GM06990 (cell line): ENCODE measurements at places on chromosomes 3 and 15.

- peak; percentile 79 for DNase-seq
Observed at GRCh38 chr3:55484801-55485791, 2.0 kb downstream of the WNT5A start.

DNA sequence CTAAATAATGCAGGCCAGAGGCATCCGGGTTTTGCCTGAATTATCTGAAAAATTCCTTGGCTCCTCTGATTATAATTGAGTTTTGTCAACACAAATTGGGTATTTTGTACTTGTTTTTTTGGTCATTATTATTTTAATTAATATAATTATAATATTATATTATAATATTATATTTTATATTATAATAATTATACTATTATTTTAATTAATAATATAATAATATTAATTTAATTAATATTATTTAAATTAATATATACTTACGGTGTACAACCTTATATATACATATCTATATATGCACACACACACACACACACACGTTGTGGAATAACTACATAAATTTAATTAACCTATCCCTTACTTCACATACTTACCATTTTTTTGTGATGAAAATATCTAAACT lies 73.5 kb downstream of the RYR3 start:
- no peak for DNase-seq

- no peak for DNase-seq
Observed at GRCh38 chr3:190543671-190544070, 29.8 kb downstream of the IL1RAP start.

- no peak for DNase-seq
Observed at GRCh38 chr3:73341272-73341935, 279.9 kb downstream of the EBLN2 start.

- DNase-seq = no peak
Observed at GRCh38 chr3:189690237-189690636, 59.0 kb downstream of the TP63 start.

DNA sequence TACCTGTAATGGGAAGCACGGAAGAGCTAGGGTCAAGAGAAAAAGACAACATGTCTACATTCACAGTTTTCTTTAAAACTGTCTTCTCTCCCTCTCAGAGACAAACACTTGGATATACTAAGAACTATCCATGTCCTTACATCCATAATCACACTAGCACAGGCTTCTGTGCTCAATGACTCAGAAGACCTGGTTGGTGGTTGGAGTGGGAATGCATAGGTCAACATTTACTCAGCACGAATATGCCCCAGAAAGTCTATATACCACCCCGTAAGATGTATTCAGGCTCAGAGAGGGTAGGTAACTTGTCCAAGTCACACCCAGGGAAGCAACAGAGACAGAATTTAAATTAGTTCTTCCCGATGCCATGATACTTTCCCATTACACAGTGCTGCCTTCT lies 891.1 kb downstream of the TUSC7 start:
- DNase-seq = no peak

GRCh38 chr3:166274351-166275023 lies 437.3 kb upstream of the BCHE start:
- DNase-seq = no peak

- DNase-seq = no peak
Observed at GRCh38 chr15:73382115-73382514, 13.4 kb upstream of the HCN4 start.

- no peak for DNase-seq
Observed at GRCh38 chr3:141332416-141332815, 35.9 kb upstream of the ZBTB38 start.

- peak; percentile 88 for DNase-seq
Observed at GRCh38 chr3:168249550-168250414, 154.1 kb upstream of the GOLIM4 start.

- DNase-seq = no peak
Observed at GRCh38 chr3:66476852-66477381, 23.9 kb downstream of the LRIG1 start.

DNA sequence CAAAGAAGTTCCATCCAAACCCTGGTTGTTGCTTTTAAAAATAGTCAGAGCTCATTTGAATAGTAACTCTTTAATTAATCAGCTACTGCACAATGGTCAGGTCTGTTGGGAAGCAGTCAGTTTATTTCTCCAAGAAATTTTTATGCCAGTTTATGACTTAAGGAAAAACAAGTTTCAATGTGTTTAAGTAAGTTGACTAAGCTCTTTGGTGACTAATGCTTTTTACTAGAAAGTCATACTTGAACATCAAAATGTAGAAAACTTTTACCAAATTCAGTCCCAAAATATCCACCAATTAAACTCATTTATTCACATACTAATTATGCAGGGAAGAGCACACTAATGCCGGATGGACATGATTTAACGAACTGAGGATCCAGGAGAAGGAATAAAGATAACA lies 22.1 kb downstream of the PRICKLE2 start:
- no peak for DNase-seq

DNA sequence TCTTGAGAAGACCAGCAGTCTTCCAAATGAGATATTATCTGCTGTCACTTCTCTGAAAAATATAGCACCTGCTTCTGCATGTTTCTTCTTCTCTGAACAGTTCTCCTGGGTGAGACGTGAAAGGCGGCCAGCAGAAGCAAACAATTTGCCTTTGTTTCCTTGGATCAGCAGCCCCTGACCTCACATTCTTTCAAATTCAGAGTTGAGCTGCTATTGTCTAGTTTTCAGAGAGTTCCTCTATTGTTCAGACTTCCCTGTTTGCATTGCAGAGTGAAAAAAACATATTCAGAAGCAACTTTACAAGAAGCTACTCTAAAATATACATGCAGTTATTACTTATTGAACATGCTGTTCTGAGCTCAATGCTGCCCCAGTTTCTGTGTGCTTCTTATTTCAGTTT lies 653.6 kb downstream of the NAALADL2 start:
- DNase-seq = no peak

GRCh38 chr15:78763796-78764241 lies 47.4 kb downstream of the ADAMTS7 start:
- no peak for DNase-seq

DNA sequence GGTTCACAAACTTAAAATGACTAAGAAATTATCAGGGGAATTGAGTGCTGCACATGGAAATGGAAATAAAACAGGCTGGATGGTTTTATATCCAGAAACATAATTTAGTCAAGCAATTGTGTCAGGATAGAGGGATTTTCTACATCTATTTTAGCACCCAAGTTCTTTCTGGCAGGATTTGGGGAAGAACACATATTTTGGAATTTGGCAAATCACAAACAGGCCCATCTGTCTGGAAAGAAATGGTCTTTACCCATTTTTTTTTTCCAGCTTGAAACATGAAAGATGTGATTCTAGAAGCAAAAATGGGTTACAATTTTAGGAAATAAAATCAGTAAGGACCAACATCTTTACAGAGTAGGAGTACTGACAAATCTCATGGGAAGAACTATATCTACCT lies 14.4 kb upstream of the UNC13C start:
- DNase-seq = no peak

DNA sequence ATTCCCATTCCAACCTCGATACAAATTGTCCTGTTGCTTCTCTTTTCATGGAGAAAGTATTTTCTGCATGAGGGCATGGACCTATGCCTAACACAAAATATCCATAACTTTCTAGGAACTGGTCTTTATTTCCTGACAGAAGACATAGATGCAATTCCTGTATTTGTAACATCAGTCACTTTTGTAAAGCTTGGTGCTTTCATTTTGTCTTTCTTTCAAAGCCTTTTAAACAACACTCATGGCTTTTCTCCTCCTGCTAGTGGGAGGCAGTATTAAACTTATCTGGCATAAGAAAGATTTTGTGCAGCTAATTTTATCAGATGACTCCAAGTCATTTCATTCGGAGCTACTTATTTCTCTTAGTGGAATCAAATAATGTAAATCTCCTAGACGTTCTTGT lies 616.0 kb downstream of the RBMS3 start:
- no peak for DNase-seq

- DNase-seq = peak; percentile 63
Observed at GRCh38 chr15:64911311-64912186, at the start of gene ANKDD1A. TSS of gene ANKDD1A (plus strand) at chr15:64911902. CDS start at chr15:64911931, 29 bp downstream.

GRCh38 chr15:76056931-76057330 lies 2.9 kb upstream of the TMEM266 start:
- DNase-seq = peak; percentile 67

DNA sequence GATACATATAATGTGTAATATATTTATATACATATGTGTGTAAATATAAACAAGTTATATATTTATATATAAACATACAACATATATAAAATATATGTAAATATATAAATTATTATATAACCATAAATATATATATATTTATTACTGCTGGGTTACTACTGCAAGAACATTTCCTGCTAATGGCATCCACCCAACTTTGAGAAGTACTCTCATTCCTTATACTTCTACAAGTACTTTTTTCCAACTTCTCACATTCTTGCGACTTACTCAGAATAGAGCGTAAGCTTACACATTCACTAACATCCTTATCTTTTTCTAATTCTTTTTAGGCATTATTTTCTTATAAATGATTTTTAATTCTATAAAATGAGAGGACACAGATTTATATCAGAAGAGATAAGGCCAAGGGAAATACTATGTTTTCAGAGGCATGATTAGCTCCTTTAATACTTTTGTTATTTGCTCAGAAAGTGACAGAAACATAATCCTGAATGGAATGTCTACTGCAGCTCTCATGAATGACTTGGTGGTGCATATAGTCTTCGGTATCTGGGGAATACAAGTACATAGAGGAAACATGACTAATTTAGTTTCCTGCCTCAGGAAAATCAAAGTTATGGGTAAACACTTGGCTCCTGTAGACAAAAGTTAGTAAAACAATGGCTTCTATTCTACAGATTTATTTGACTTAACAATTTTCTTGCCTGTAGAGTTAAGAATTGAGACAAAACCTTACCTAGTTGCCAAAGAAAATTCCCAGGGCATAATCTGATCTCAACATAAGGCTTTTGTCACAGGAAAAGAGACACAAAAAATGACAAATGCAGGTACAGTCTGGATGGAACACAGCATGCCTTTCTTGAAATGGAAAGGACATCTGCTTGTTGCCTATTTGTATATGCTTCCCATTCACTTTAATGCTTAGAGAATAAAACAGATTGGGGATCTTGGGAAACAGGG lies 453.9 kb downstream of the SQOR start:
- no peak for DNase-seq

DNA sequence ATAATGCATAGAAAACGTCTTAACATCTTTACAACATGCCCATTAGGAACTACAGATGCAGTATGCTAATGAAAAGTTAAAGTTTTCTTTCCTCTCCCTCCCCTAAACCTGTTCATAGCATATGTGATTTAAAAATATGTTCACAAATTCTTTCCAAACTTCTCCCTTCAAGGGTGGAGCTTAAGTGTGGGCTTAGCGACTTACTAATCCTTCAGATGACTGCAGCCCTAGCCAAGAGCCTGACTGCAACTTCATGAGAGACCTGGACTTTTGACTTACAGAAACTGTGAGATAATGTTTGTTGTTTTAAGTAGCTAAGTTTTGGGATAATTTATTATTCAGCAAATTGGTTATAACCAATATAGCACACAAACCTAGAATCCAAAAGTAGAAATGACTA lies 22.0 kb upstream of the ANXA2 start:
- no peak for DNase-seq

DNA sequence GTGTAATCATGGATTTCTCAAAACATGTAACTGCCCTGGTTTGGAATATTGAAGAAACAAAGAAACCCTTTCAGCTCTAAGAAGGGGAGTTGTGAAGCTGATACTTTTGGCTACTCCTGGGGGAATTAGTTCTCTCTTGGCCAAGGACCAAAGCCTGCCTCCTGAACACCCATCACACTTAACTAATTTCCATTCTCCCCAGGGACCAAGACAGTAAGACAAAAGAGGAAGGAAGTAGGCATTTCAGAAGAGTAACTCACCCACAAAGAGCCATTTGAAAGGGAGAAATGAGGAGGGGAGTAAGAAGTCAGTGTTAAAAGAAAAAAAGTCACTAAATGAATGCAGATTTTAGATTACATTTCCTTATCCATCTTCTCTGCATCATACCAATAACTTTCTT lies 328.0 kb upstream of the SOX2 start:
- DNase-seq = no peak

GRCh38 chr15:64623347-64623996 lies 151.9 kb downstream of the RBPMS2 start:
- DNase-seq = peak; percentile 15

- no peak for DNase-seq
Observed at GRCh38 chr3:181700168-181701087, 11.3 kb upstream of the SOX2 start.

GRCh38 chr15:23401627-23402026 lies 45.4 kb downstream of the GOLGA6L2 start:
- DNase-seq = no peak

- DNase-seq = peak; percentile 21
Observed at GRCh38 chr3:143132246-143132980, 12.8 kb downstream of the CHST2 start.

- no peak for DNase-seq
Observed at GRCh38 chr3:20186600-20187004, 596 bp upstream of the SGO1 start.

DNA sequence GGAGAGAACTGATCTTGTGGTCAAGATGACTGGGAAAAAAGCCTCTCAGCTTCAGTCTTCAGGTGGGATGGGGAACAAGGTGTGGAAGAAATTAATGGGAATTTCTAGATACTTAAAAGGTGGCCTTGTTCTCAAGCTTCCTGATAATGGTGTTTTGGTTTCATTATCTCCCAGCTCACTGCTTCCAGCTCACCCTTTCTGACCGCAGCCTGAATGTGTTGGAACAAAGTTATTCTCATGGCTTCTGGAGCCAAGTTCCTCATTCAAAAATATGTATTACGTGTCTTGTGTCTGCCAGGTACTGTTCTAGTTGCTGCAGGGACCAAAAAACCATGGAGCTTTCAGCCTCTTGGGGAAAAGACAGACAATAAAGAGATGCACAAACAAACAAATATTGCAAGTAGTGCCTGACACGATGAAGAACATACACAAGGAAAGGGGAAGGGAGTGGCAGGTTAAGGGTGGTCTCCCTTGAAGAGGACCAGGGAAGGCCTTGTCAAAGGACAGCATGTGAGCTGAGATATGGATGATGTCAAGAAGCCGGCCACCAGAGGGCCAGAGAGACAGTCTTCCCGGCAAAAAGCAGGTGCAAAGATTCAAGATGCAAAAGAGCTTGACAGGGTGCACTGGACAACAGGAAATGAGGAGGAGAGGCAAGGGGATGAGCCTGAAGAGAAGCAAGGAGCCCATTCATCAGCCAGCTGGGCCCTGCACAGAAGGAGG lies 35.5 kb downstream of the ARRDC4 start:
- no peak for DNase-seq

GRCh38 chr3:52084954-52085680 lies 28.7 kb upstream of the DUSP7 start:
- no peak for DNase-seq

- no peak for DNase-seq
Observed at GRCh38 chr15:99126131-99126588, 21.3 kb downstream of the SYNM start.

DNA sequence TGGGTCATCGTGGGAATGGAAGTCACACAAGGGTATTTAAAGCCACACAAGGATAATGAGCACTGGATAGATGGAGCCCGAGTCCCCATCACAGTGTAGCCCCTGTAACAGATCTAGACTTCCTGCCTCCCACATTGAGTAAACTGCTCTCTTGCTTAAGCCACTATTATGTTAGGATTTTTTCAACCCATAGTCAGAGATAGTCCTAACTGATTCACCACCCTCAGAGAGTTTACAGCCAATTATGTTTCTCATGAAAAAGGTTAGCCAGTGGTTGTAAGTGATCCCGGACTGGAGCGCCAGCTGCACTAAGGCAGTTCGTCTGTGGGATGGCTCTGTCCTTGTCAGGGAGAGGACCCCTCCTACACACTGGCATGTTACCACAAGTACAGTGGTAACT lies 77.0 kb downstream of the KLF13 start:
- no peak for DNase-seq

GRCh38 chr3:126925411-126926171 lies 57.3 kb upstream of the PLXNA1 start:
- DNase-seq = no peak
